Skin of body (tissue), 3 donors: ENCODE measurements at places on chromosomes 7 and 10. TPM values are rescaled to one million over a fixed set of nuclear protein-coding genes. Genes with fewer than 3 reads are reported as not detected.
A peak's percentile ranks its signal among the peaks of the same experiment; 100 is the strongest.

GRCh38 chr10:88505680-88506215 is 77.4 kb downstream of the RNLS start:
- DNase-seq = no peak

Gene SGCE
- total RNA-seq = 113 TPM

Gene MAP3K8
- total RNA-seq = 25.5 TPM

Gene LGI1
- 2.6 TPM for total RNA-seq

GRCh38 chr10:33115738-33116719 is 158.0 kb upstream of the ITGB1 start:
- DNase-seq = peak; percentile 9

DNA sequence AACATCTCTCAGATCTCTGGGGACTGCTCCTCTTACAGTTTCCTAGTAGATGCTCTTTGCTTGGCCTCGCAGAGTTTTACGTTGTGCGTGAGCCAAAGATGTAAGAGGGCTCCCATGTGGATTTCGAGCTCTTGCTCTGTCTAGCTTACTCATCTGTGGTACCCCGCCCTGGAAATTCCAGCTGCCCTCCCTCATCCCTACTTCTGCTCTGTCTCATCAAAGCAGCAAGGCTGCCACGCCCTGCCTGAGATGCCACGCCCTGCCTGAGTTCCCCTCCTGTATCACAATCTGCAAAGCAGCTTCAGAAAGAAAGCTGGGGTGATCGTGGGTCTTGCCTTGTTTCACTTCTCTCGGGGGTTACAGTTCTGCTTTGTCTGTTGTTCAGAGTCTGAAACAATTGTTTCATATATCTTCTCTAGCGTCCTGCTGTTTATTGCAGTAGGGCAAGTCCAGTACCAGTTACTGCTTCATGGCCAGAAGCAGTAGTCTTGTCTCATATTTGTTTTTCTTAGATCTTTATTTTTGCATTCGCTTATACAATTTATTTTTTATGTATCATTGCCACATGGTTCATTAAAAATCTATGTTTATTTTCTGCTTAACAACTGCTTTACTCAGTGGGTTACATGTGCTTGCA is 36.1 kb upstream of the CCNY start:
- no peak for DNase-seq

- no peak for DNase-seq
Measured at GRCh38 chr7:27051451-27051850, 44.3 kb downstream of the HOXA1 start.

Gene CFAP58
- total RNA-seq = 0.39 TPM

Gene GBX1
- total RNA-seq = 0.30 TPM

DNA sequence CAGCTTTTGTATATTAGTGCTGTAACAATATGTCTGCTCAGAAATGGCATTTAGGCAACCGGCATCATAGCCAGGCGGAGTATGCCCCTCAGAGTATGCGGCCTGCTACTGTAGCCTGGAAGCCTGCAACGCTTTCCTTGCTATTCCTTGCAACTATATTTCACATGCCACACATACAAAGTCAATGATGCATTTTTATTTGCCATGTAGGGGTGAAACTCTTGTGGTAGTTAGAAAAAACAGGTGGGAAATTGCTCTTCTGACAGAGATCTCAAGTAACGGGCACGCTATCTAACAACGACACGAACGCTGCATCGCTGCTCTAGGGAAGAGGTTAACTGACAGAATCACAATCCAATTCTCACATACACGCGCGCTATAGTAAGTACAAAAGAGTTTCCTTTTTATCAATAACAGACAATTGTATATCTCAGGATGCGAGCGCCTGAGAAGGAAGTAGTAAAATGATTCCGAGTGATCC is 5.9 kb downstream of the EBF3 start:
- DNase-seq = peak; percentile 60

Gene SPDYE9
- 0.10 TPM for total RNA-seq

DNA sequence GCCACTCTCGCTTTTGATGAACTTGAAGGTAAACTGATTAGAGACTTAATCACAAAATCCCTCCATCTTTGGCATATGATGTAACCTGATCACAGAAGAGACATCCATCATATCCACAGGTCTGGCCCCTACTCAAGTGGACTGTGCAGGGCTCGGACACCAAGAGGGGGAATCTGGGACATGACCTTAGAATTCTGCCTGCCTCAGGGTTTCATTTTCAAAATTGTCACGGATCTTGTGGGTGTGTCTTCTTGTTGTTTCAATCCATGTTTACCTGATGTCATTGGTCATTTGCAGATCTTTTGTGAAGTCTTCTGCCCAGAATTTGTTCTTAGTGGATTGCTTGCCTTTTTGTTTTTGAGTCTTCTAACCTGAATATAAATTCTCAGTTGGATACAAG is 5.9 kb upstream of the ARMS2 start:
- DNase-seq = no peak

Gene RBP4
- total RNA-seq = 55.5 TPM

Gene PALD1
- 8.6 TPM for total RNA-seq

DNA sequence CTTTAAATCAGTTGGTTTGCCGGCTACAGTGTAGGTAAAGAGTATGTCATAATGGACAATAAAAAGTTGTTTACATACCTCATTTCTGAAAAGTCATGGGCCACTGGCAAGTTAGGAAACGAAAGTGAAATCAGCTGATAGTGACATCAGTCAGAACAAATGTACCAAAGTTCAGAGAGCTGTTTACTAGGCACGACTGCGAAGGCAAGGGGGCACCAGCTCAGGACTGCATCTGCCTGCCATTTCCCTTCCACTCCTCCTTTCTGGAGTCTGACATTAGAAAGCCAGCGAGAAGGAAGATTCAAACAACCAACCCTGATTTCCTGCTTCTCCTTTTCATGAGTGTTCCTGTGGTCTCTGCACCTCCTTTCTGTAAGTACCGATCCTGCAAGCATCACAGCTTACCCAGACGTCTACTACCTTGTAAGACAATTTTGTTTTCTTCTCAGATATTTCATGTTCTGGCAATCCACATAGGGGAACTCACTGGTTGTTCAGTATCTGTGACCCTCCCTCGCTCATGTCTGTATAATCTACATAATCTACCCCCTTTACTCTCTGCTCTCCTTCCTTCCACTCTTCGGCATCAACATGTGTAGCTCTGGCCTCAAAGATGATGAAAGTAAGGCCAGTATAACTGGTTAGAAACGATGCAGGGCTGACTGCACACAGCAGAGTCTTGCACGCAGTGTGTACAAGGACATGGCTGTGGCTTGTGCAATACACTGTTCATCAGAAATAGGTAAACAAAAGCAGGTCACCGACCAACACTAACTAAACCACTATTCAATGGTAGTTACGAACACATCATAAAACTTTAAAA is at the start of gene TMEM140:
Gene TMEM140 (plus strand): TSS at position 174 of the 823 bp plus-strand sequence. CDS start 16,370 bp downstream, outside the sequence.
- DNase-seq = no peak

DNA sequence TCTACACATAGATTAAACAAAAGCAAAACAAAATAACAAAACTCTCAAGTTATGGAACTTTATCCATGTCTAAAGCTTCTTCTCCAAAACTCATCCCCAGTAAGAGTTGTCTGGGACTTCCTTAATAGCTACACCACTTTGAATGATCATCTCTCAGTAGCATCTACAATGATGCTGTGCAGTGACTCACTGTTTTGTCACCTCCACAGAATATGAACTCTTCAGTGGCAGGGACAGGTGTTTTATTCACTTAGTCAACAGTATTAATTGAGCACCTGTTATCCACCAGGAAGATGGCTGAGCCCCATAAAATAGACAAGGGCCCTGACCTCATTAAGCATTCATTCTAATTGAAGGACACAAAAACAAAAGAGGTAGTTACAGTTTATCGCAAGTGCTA is 350.7 kb downstream of the ELMO1 start:
- no peak for DNase-seq

Gene TRIM50
- 0.20 TPM for total RNA-seq

DNA sequence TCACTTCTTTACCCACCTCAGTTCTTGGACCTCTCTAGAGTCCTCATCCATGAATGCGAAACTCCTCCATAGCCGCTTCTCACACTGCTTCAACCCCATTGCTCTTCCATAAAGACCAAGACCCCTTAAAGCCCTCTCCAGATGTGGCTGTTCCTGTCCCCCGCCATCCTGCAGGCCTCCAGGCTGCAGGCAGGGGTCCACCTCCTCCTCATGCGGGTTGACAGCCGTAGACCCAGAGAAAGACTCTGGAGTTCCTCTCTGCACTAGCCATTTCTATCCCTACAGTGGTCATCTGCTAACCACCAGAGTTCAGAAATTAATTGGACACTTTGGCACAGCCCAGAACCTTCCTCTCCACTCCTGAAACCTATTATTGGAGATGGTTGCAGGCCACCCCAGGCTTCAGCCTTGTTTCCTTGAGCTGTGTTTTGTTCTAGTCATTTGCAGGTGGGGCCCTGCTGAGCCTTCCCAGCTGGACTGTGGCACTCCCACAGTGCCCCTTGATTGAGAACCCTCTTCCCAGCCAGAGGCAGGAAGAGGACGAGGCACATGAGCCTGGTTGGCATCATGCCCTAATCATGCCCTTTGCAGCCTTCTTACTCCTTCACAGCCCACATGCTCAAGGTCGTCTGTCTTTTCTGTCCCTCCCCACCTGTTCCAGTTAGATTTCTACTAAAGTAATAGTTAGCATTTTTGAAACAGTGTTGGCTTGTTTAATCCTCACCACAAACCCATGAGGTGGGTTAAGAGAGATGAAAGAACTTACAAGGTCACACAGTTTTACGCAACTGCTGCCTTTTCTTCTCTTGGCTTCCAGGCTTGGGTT is 23.9 kb downstream of the CUL1 start:
- DNase-seq = no peak

Gene SLC13A4
- total RNA-seq = 0.10 TPM

DNA sequence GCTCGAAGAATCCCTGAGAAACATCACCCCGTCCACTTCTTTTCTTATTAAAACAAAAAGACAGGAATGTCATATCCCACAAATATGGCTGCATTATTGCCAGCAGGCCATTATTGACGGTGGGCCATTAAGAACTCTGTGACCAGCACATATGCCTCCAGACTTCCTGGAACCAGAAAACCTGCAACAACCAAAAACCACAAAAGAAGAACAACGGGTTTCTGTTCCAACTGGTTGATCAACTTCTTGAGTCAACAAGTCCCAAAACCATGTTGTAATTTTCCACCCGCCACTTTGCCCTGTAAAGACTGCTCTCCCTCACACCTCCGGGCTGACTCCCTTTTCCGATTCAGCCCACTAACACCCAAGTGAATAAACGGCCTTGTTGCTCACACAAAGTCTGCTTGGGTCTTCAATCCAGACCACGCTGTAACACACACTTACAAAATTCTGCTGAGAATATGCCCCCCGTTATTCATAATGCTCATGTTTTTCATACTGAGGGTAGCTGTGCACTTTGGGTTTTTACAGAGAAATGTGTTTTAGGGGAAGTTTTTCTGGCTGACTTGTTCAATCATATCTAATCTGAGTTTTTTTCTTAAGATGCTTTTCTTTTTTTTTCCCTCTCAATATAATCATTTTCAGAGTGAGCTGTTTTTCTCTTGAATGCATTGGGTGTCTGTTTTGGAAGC is 20.7 kb downstream of the ZNF107 start:
- no peak for DNase-seq

- no peak for DNase-seq
Measured at GRCh38 chr7:108307194-108307593, 149.0 kb downstream of the NRCAM start.

Gene SLC26A3
- total RNA-seq = not detected

DNA sequence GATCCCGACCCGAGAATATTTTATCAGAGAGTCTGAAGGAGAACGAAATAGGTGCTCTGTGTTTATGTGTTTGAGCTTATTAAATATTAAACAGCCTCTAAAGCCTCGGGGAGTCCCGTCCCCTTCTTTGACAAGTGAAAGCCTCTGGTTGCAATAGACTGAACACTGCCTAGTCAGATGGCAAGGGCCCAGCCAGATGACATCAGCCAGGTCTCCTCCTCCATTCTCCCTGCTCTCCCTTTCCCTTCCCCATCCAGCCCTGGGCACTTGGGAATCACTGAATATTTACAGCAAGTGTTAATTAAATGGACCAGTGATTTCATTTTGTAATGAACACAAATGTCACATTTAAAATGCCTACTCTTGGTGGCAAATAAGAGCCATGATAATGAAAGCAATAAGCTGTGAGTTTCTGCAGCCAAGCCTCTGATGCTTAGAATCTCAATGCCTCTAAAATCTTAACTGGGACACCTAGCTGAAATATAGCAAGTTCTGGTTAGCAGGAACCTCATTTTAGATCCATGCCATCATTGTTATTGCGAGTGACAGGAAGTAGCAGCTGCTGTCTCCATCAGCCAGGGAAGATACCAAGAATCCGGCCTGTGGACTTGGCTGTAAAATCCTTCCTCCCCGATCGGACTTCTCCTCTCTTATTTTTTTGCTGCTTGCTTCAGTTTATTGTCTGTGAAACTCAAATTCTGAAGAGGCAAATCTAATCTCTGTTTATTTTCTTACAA is 202.1 kb downstream of the PRPF18 start:
- peak; percentile 39 for DNase-seq

Gene TMEM270
- total RNA-seq = not detected

DNA sequence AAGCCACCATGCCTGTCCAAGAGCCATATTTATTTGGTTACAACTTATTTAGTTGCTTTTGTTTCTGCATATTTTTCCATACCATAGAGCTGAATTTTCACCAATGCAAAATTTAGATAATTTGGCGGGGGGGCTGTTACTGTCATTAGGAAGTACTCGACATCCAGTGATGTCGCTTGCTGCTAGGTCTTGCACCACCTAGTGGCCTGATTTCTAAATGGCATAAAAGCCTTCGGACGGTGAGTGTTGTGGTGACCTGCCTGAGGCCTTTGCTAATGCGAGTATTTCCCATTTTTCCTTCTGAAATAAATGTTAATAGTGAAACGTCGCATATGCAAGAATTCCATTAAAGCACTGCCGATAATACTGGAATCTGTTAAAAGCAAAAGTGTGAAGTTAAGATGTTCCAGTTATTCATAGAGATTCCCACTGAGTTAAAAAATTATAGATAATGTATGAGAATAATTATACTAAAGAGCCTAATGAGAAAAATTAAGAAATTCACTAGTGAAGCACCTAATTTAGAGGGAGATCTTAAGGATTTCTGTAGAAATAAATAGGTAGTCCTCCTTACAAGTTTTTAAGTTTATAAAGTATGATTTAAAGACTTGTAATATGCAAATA is 86.1 kb upstream of the DNAJB6 start:
- DNase-seq = no peak

- DNase-seq = no peak
Measured at GRCh38 chr7:43014406-43014805, 82.2 kb downstream of the MRPL32 start.

Gene DOCK1
- total RNA-seq = 80.8 TPM
